Glutamatergic neuron (in vitro differentiated cells): ENCODE measurements at places on chromosomes 11 and 22. TPM values are rescaled to one million over a fixed set of nuclear protein-coding genes. Genes with fewer than 3 reads are reported as not detected.

- no peak overlapping the region for H3K27ac ChIP-seq
- no peak overlapping the region for H3K4me3 ChIP-seq
- no peaks in the 10 kb centered on the region for H3K36me3 ChIP-seq
- no peaks in the 10 kb centered on the region for H3K27me3 ChIP-seq
- H3K4me1 ChIP-seq, result no peaks in the 10 kb centered on the region
Observed at GRCh38 chr11:21582791-21583190, 610.1 kb upstream of the ANO5 start.

- DNase-seq, result no peak
- no peak overlapping the region for H3K4me3 ChIP-seq
- no peaks in the 10 kb centered on the region for H3K4me1 ChIP-seq
- H3K36me3 ChIP-seq, result peaks cover 17% of the 10 kb centered on the region
- H3K27ac ChIP-seq, result no peak overlapping the region
Observed at GRCh38 chr22:49257551-49257961, 570.1 kb downstream of the BRD1 start.

- H3K27me3 ChIP-seq, result no peaks in the 10 kb centered on the region
- peaks cover 6% of the 10 kb centered on the region for H3K36me3 ChIP-seq
- peaks cover 4% of the 10 kb centered on the region for H3K4me1 ChIP-seq
- H3K4me3 ChIP-seq, result no peak overlapping the region
Observed at GRCh38 chr11:15106201-15106965, 8.3 kb upstream of the INSC start.

GRCh38 chr22:36384766-36385481, 2.8 kb downstream of the MYH9 start:
- DNase-seq, result no peak
- peak overlapping the region; percentile 80 for H3K27ac ChIP-seq
- no peaks in the 10 kb centered on the region for H3K36me3 ChIP-seq
- peaks cover 19% of the 10 kb centered on the region for H3K4me1 ChIP-seq

DNA sequence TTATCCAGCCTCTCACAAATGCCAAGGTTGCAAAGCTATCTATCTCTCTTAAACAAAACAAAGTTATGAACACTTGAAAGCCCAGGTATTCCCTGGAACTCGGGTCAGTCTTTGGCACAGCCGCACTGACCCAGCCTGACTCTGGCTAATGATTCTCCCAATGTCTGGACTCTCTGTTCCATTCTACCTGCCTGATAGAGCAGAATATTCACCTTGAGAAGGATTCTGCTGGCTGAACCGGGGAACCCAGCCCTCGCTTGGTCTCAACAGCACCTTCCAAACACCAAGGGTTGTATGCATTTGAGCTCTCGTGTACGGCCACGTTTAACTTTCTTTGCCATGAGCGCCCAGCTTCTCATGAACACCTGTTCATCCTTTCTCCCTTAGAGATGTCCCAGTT, 116.8 kb downstream of the ZBTB16 start:
- H3K27ac ChIP-seq, result no peak overlapping the region
- DNase-seq, result no peak
- no peaks in the 10 kb centered on the region for H3K36me3 ChIP-seq
- H3K4me3 ChIP-seq, result no peak overlapping the region

- H3K27me3 ChIP-seq, result peaks cover 5% of the 10 kb centered on the region
- no peak overlapping the region for H3K27ac ChIP-seq
- H3K4me3 ChIP-seq, result no peak overlapping the region
- DNase-seq, result no peak
- H3K4me1 ChIP-seq, result peaks cover 3% of the 10 kb centered on the region
Observed at GRCh38 chr11:95404370-95404769, 173.4 kb upstream of the SESN3 start.

- DNase-seq, result no peak
- H3K27ac ChIP-seq, result peak overlapping the region; percentile 28
- peaks cover 42% of the 10 kb centered on the region for H3K4me1 ChIP-seq
- H3K36me3 ChIP-seq, result peaks cover 10% of the 10 kb centered on the region
- H3K27me3 ChIP-seq, result peaks cover 6% of the 10 kb centered on the region
Observed at GRCh38 chr11:22785251-22785650, 44.4 kb downstream of the SVIP start.

Gene CNTF
- 4.6 TPM for total RNA-seq

Gene MS4A4A
- not detected for total RNA-seq

Gene LSP1
- total RNA-seq, result 2.5 TPM

Gene TUB
- 2.8 TPM for total RNA-seq

GRCh38 chr11:77669848-77670511, 32.4 kb upstream of the CLNS1A start:
- H3K36me3 ChIP-seq, result peaks cover 8% of the 10 kb centered on the region
- no peaks in the 10 kb centered on the region for H3K27me3 ChIP-seq
- no peak overlapping the region for H3K4me3 ChIP-seq
- no peak overlapping the region for H3K27ac ChIP-seq
- no peak for DNase-seq

- no peak overlapping the region for H3K4me3 ChIP-seq
- peak; percentile 49 for DNase-seq
- H3K27me3 ChIP-seq, result peaks cover 28% of the 10 kb centered on the region
- no peaks in the 10 kb centered on the region for H3K4me1 ChIP-seq
- no peaks in the 10 kb centered on the region for H3K36me3 ChIP-seq
Observed at GRCh38 chr22:50674130-50674500, 1.5 kb downstream of the SHANK3 start.

Gene CHRM4
- total RNA-seq, result 8.5 TPM

DNA sequence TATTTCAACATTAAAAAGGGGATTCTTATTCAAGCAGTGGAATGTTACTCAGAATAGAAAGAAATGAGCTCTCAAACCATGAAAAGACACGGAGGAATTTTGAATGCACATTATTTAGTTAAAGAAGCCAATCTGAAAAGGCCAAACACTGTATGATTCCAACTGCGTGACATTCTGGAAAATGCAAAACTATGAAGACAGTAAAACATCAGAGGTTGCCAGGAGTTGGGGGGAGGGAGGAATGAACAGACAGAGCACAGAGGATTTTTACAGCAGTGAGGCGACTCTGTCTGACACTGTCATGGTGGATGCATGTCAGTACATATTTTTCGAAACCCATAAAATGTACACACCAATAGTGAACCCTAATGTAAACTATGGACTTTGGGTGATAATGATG, 22.9 kb upstream of the THY1 start:
- peaks cover 8% of the 10 kb centered on the region for H3K4me1 ChIP-seq
- H3K27ac ChIP-seq, result no peak overlapping the region
- no peaks in the 10 kb centered on the region for H3K27me3 ChIP-seq
- H3K4me3 ChIP-seq, result no peak overlapping the region
- no peaks in the 10 kb centered on the region for H3K36me3 ChIP-seq

GRCh38 chr11:96309016-96309642, 33.9 kb downstream of the MAML2 start:
- no peaks in the 10 kb centered on the region for H3K36me3 ChIP-seq
- no peaks in the 10 kb centered on the region for H3K27me3 ChIP-seq
- no peak overlapping the region for H3K4me3 ChIP-seq
- H3K4me1 ChIP-seq, result peaks cover 5% of the 10 kb centered on the region

DNA sequence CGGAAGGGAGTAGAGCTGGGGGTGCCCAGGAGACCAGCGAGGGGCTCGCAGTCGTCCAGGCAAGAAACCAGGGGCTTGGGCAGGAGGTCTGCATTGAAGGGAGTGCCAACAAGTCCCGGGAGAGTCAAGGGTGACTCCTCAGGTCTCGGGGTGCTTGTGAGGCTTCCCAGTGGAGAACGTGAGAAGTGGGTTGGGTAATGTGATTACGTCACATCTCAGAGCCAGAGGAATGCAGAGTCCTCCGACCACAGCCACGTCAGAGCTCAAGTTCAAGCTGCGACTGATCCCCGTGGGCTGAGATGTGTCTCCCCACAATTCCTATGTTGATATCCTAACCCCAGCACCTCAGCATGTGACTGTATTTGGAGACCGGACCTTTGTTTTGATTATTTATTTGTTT, 89.7 kb upstream of the SHANK2 start:
- H3K27ac ChIP-seq, result no peak overlapping the region
- H3K4me3 ChIP-seq, result no peak overlapping the region
- peaks cover 9% of the 10 kb centered on the region for H3K27me3 ChIP-seq
- H3K4me1 ChIP-seq, result peaks cover 6% of the 10 kb centered on the region
- no peaks in the 10 kb centered on the region for H3K36me3 ChIP-seq
- DNase-seq, result no peak

Gene UBE2L6
- total RNA-seq, result 199 TPM
